ENCODE measurements at places on chromosomes 11 and 22. TPM values are rescaled to one million over a fixed set of nuclear protein-coding genes. Genes with fewer than 3 reads are reported as not detected.

DNA sequence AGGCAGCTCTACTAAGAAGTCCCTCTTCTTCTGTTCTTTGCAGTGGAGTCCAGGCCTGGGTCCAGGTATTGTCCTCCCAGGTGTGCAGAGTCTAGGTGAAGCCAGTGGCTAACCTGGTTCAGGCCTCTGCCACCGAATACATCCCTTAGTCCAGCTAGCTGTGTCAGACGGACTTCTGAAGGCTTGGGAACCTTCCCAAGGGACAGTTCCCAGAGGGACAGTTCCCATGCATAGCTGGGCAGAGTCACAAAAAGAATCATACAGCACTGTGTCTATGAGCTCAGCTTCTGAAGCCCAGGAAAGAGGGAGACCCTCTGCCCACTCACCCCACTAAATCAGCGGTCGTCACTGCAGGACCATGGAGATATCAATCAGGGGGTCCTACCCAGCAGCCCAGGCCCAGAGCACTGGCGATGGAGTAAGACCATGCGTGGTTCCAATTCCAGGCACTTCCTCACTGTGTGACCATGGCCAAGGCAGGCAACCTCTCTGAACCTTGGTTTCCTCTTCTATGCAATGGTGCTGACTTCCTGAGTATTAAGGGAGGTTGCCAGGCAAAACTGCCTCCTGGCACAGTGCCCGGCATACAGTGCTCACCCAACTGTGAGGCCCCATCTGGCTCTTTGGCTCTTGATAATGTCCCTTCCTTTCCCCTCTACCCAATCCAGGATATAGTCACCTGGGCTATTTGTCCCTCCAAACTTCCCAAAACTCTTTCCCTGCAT lies 3.4 kb downstream of the MS4A10 start:
- DNase-seq, result no peak

GRCh38 chr11:73547706-73548595 lies 50.0 kb downstream of the FAM168A start:
- DNase-seq, result no peak

DNA sequence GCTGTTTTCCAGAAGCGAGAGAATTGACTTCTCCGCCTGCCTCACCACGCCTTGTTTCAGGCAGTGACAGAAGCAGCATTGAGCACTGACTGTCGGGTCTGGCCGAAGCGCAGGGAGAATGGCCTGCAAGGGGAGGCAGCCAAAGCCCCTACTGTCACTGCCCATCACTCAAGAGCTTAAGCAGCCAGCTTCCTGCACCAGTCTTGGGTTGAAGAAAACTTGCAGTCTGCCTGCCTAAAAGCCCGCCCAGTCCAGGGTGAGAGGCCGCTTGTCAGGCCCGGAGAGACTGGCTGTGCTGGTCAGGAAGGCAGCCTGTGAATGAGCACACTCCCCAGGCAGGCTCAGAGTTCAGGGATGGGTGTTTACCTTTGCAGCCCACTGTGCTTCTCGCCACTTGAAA lies 108.3 kb downstream of the PKNOX2 start:
- DNase-seq, result no peak

GRCh38 chr11:134266841-134267251 lies 9.3 kb upstream of the GLB1L3 start:
- no peak for DNase-seq

DNA sequence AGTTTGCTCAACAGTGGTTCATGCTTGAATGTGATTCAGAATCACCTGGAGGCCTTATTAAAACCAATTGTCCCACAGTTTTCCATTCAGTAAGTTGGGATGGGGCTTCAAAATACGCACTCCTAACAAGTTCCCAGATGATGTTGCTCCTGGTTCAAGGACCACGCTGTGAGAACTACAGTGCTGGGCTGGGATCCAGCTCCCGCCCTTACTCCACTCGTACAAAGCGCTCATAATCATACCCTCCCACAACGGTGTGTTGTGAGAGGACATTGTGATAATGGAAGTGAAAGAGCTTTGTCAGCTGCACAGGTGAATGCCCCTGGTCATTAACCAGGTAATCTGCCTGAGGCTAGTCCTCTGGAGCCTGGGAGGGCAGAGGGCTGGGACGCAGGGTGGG lies 1.3 kb upstream of the CD82 start:
- no peak for DNase-seq

The NXPE4 gene
- total RNA-seq, result not detected

- no peak for DNase-seq
Measured at GRCh38 chr11:113242767-113243397, 71.5 kb upstream of the TTC12 start.

- no peak for DNase-seq
Measured at GRCh38 chr11:45395947-45396346, 109.8 kb upstream of the SYT13 start.

The OR52N4 gene
- total RNA-seq, result not detected

DNA sequence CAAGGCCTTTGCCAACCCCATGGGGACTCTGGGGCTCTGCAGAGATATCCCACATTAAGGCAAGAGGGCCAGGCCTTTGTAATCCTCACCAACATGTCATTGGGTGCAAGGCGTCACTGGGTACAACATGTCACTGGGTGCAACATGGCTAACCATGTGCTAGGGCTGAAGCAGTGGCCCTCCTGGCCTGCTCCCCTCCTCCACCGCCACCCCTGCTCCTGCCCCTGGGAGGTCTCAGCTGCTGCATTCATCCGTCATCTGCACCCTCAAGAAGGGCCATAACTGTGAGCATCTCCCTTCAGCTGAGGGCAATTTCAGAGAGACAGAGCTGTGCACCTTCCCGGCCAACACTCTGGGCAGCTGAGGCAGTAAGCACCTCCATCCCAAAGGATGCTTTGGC lies 16.7 kb upstream of the OAF start:
- DNase-seq, result no peak

- no peak for DNase-seq
Measured at GRCh38 chr11:87425391-87425790, 387.7 kb downstream of the TMEM135 start.

The FOLH1 gene
- total RNA-seq, result 2.9 TPM

DNA sequence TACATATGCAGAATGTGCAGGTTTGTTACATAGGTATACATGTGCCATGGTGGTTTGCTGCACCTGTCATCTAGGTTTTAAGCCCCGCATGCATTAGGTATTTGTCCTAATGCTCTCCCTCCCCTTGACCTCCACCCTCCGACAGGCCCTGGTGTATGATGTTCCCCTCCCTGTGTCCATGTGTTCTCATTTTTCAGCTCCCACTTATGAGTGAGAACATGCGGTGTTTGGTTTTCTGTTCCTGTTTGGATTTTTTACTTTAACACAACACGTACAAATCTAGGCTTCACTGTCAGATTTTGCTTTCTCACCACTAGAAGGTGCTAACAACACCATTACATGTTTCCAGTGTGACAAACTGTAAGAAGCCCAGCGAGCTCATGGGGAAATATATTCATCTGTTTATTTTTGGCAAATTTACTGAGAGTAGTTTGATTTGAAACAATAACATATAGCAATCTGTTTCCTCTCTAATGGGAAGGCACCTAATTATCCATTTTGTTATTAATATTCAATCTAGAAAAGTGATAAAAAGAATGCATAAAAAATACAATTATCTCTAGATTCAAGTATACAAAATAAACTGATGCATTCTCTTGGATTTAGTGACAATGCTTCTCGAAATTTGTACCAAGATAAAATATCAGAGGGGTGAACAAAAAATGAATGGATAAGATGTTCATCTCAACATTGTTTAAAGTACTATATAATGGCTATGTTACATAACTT lies 23.2 kb upstream of the BIRC3 start:
- DNase-seq, result no peak

GRCh38 chr22:47165338-47166032 lies 403.0 kb downstream of the TBC1D22A start:
- peak; percentile 66 for DNase-seq

- no peak for DNase-seq
Measured at GRCh38 chr11:87604350-87604749, 566.6 kb downstream of the TMEM135 start.
